ENCODE measurements at places on chromosomes 5 and 9. TPM values are rescaled to one million over a fixed set of nuclear protein-coding genes. Genes with fewer than 3 reads are reported as not detected.

Gene SEMA4D
- total RNA-seq = 16.2 TPM

Gene ENTPD8
- total RNA-seq = not detected

Gene ERAP2
- total RNA-seq = 15.5 TPM

Gene TTC16
- total RNA-seq = not detected

Gene ZNF354C
- 4.4 TPM for total RNA-seq

Gene RASEF
- 0.19 TPM for total RNA-seq

Gene IFNA2
- not detected for total RNA-seq

DNA sequence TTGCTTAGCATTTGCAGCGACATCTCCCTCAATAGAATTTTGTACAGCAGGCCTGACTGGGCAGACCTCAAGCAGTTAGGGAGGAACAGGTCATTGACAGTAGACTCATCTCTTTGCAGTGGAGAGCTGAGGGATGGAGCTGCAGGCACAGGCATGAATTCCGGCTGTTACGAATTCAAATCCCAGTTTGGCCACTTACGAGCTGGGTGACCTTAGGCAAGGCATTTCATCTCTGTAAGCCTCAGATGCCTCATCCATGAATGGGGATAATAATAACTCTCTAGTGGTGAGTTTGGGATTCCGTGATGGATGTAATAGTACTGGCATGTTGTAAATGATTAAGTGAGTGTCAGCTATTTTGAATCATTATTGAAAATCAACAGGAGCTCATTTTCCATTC is 195.3 kb downstream of the SEMA6A start:
- DNase-seq = no peak

- no peak for DNase-seq
These were observed 78.5 kb downstream of the FOXD1 start for GRCh38 chr5:73370095-73370494.

GRCh38 chr5:168820874-168821273 is 241.7 kb upstream of the PANK3 start:
- no peak for DNase-seq

GRCh38 chr5:122111460-122111859 is 17.9 kb upstream of the ZNF474 start:
- DNase-seq = no peak

DNA sequence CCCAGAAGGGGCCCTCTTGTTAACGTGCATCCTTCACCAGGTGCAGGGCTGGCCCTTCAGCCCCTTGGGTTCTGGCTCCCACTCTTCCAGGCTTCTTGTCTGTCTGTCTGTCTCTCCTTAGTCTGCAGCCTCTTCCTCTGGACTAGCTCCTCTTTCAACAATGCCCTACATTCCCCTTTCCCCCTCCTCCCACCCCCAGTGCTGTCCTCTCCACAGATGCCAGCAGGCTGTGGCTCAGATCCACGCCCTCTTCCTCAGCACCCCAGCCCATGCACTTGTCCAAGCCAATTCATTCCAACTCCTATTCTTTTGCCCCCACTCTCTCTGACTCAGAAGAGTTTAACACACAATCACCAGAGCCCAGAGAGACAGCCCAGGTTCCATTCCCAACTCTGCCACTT is 45.2 kb upstream of the ALDH1B1 start:
- DNase-seq = no peak

DNA sequence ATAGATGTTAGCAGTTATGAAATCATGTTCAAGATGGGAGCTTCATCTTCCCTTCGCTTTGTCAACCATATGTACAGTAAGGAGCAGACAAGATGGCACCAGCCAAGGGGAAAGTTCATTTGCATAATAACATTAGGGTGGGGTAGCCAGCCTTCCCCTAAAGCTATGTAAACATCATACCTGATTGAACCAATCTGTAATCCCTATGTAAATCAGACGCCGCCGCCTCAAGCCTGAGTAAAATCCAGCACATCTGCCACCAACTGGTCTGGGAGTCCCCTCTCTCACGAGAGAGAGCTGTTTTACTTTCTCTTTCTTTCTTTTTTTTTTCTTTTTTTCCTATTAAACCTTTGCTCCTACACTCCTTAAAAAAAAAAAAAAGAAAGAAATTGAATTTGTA is 30.8 kb upstream of the REEP2 start:
- DNase-seq = no peak

DNA sequence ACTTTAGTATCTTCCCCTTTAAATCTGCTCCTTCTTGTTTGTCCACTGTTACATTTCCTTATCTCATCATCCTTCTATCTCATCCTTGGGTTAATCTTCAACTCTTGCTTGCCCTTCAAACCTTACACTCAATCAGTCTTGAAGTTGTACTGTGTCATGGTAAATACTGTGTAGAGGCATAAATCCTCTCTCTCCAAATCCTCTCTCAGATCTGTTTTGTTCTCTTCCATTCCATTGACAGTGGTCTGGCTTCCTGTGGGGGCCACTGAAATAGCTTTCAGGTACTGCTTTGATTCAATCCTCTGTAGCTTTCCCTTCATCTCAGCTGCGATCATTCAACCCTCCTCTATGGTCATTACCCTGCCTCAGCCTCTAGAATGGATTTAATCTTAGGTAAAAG is 104.0 kb downstream of the PLCXD3 start:
- DNase-seq = no peak

GRCh38 chr5:143788401-143788800 is 23.6 kb upstream of the HMHB1 start:
- DNase-seq = no peak

DNA sequence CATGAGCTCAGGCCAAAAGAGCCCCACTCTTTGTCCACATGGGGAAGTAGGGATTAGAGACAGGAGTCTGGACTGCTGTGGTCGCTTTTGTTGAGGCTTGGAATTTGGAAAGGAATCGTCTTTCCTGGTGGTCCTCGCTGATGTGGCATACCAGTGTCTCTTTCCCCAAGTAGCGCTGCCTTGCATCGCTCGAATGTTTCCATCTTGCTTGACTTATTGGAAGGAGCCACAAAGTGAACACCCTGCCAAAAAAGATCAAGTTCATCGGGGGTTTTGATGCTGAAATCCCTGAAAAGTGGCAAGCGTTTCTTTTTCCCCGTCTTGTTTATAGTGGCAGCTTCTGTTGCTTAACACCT is 161.3 kb downstream of the MACROH2A1 start:
- DNase-seq = no peak

- no peak for DNase-seq
These were observed 56.8 kb downstream of the NIPAL4 start for GRCh38 chr5:157516626-157517325.

DNA sequence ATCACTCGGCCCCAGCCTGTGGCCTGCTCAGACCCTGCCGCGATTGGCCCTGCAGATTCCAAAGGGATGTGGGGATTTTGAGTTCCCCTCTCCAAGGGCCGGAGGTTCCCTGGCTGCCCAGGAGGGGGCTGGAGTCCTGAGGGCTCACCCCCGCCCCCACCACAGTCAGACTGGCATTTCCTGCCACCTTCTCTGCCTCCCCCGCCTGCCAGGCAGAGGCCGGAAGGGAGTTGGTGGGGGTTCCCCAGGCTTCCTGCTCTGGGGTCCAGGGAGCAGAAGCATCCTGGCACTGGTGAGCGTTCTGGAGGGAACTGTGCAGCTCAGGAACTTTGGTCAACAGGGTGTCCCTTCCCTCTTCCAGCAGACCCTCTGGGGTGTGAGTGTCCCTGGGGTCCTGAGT is 70.6 kb downstream of the RXRA start:
- no peak for DNase-seq

GRCh38 chr5:103475629-103476240 is 86.9 kb downstream of the NUDT12 start:
- no peak for DNase-seq

Data from omental fat pad (tissue), 4 donors.